ENCODE measurements at places on chromosomes 7 and 10.

GRCh38 chr10:33231621-33232350 is 102.7 kb downstream of the NRP1 start:
- no peak for DNase-seq

- DNase-seq, result no peak
Observed at GRCh38 chr7:78169992-78170391, 371.4 kb downstream of the PHTF2 start.

GRCh38 chr10:110916554-110917346 is 2.2 kb downstream of the BBIP1 start:
- no peak for DNase-seq

- no peak for DNase-seq
Observed at GRCh38 chr7:35485436-35485835, 209.5 kb downstream of the HERPUD2 start.

DNA sequence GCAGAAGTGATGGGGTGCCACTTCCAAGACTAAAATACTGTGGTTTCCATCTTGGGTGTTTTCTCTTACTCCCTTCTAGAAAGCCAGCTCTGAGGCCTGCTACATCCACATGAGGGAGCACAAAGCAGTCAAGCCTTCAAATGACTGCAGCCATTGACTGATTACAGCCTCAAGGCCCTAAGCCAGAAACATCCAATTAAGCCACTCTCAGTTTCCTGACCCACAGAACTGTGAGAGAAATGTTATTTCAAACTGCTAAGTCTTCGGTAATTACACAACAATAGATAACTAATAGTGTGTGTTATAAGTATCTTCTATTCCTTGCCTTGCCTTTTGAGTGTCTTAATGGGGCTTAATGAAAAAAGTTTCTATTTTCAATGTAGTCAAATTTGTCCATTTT is 24.8 kb downstream of the BRAF start:
- no peak for DNase-seq

DNA sequence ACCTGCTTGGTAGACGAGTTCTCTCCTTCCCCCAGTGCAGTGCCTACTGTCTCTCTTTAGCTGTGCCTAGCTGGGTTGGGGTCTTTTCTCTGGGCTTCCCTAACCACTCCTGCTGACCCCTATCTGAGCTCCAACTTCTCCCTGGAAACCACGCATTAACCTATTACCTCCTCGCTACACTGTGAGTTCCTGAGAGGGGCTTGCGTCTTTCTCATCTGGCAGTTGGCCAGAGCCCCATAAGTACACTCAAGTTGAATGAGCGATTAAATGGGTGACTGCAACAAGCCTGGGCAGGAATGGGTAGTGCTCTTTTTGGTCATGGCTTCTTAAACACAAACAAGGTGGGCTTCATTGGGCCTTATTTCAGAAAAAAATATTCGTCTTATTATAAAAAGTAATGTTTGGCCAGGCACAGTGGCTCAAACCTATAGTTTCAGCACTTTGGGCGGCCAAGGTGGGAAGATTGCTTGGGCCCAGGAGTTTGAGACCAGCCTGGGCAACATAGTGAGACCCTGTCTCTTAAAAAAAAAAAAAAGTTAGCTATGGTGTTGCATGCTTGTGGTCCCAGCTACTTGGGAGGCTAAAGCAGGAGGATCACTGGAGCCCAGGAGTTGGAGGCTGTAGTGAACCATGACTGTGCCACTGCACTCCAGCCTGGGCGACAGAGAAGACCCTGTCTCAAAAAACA is 41.4 kb downstream of the SYPL1 start:
- DNase-seq, result no peak

DNA sequence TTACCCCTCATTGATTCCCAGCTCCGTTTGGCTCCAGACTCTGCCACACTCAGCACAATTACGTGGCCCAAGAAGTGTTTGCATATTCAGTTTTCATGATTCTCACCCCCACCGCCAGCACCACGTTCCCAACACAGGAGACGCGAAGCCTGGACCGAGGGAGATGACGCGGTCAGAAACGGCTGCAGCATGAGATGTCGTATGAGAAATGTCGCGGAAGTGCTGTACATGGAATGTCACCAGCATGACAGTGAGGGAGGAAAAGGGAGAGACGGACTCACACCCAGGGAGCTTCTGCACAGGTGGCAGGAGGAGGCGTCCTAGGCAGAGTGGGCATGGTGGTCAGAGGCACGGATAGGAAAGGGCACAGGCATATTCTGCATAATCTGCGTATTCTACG is 188.3 kb downstream of the WDR37 start:
- DNase-seq, result no peak
